Left ventricle myocardium superior (tissue), 1 donor: ENCODE measurements at places on chromosomes 2 and 18.
A peak's percentile ranks its signal among the peaks of the same experiment; 100 is the strongest.

GRCh38 chr18:59419386-59419785 is 60.3 kb upstream of the LMAN1 start:
- DNase-seq: no peak

DNA sequence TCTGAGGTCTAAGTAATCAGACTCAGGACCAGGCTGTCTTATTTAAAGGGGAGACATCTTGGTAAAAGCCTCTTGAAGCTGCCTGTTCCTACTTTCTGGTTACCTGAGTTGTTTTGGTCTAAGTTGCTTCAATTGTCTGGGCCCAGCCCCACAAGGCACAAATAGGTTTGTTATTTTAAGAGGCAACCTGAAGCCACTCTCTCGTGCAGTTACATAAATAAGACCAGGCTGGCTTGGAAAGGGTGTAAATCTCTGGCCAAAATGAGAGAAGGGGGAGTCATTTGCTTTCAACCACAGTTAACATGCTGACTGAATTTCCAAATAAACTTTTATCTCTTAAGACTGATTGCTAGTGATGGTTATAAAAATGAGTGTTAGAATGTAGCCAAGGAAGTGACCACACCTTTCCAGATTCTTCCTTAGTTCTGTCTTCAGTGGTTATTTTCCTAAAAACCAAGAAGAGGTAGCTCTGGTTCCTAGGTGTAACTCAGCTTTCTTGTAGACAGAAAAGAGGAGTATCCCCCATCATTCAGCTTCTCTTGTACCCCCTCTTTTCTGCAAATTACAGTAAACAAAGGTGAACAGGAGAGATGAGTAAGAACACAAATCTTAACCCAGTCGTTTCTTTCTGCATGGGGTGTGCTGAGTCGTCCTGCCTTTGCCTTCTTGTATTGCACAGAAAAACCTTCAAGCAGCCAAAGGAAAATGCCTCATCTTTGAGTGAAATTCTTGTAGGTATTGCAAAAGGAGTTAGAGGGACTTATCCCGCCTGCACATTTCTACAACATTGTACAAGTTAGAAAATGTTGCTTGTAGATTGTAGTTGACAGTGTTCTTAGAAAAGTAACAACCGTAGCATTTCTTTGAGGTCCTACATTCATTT is 161.5 kb upstream of the NT5C1B start:
- DNase-seq: no peak

DNA sequence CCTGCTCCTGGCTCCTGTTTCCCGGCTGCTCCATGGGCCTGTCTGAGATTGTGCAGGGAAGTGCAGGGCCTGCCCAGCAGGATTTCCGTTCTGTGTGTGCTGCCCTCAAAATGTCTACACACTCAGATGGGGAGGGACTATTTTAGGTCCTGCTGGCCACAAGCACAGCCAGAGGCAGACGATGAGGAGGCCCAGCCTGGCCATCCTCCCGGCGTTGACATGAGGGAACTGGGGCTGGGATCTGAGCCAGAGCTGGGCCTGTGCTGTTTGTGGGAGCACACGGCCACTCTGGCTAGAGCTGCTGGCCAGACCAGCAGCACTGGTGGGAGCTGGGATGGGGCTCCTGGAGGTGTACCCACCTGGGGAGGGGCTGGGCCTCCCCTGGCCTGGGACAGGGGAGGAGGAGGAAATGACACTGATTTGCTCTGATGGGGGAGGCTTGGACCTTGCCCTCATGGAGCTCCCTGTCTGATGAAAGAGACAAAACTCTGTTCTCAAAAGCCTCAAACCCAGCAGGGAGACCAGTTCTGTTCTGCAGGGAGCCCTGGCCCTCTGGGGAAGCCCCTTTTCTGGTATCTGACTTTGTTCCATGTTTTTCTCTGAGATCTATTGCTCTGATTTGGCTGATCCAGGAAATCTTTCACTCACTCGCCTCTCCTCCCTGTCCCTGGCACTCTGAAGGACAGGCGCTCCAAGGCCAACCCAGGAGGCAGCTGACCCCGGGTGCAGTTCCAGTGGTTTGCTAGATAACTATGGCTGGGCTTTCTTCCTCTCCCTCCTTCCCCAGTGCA is 161.8 kb downstream of the DYSF start:
- peak; percentile 96 for DNase-seq

DNA sequence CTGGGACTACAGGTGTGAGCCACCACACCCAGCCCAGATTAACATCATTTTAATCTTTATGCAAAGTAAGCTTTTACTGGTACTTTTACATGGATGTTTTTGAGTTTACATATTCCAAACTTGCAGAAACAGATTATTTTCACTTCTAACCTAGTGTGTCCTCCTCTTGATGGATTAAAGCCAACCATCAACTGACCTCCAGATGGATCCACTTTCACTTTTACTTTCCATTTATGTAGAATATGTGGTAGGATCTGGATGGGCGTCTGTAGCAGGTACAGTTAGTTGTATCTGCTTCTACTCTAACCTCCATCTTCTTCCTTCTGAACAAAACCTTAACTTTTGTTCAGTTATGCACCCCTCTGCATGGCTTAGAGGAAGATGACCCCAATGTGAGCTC is 264.1 kb downstream of the CDH20 start:
- DNase-seq: no peak

- DNase-seq: no peak
Measured at GRCh38 chr18:1585881-1586488, 681.3 kb downstream of the ADCYAP1 start.

DNA sequence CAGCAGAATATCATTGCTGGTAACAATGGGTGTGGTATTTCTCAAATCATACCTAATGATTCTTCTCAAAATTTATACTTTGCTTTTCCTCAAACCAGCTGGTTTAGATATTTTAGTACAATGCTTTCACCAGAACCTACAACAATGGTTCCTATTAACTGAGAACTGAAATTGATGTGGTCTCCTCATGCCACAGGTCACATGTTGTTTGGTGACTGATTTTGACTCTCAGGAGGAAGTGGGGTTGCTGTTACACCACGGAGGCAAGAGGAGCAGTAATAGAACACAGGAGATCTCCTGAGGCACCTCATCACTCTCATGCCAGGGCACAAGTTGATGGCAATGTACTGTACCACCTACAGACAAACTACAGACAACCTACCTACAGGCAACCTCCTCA is 3.0 kb upstream of the CEP68 start:
- no peak for DNase-seq

- no peak for DNase-seq
Measured at GRCh38 chr2:74291218-74291544, 52.0 kb downstream of the SLC4A5 start.

DNA sequence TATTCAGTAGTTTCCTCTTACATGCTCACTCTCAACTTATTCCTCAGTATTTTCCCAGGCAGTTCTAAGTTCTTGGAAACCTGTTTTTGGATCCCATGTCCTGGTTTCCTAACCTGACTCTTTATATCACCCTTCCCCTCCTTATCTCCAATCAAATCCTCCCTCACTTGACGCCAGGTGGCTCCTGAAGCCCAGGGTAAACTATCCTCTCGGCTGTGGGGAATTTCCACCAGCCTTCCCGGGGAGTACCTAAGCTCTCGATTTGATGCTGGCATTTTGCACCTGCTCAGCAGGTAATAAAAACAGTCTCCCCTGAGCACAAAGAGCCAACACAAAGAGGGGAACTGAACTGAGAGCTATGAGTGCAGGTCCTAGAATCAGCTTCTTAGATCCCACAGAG is 538.0 kb downstream of the SLC4A3 start:
- no peak for DNase-seq

GRCh38 chr18:76932026-76932819 is 109.9 kb downstream of the ZNF236 start:
- DNase-seq: peak; percentile 75

DNA sequence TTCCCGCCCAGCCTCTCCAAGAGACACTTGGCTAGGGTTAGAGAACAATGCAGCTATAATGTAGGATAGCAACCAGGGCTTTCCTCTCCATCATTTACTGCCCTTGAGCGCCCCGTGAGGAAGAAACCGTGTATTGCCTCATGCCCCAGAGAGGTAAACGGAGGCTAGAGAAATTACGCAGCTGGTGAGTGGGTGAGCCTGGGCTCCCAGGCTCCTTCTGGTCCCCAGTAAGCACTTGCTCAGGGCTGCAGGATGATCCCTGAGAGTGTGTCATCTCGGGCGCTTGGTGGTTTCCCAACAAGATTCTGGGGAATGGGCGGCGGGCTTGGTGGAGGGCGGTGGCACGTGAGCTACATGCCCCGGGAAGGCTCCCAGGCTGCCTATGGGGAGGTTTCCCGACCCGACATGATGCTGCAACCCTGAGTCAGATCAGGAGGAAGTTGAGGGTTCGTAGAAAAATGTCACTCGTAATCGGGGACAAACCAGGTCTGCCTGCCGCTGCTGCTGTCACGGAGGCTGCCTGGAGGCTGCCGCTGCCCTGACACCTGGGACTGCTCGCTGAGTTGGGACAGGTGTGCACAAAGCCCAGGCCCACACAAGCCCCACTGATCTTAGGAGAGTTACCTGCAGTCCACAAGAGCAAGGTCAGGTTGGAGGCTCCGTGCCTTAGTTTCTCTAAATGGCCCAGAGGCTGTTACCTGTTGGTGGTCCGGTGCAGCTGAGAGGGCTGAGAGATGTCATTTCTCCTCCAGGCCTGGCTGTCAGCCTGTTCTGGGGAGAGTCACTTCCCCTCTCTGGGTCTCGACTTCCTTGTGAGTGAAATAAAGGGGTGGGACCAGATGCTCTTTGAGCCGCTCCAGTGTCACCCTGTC is at the start of gene GPR55:
GPR55 (minus strand) TSS at position 773 of the 872 bp plus-strand sequence. CDS start 14,280 bp downstream, outside the sequence.
- no peak for DNase-seq

GRCh38 chr2:202039278-202040078 is 5.8 kb downstream of the FZD7 start:
- DNase-seq: no peak

DNA sequence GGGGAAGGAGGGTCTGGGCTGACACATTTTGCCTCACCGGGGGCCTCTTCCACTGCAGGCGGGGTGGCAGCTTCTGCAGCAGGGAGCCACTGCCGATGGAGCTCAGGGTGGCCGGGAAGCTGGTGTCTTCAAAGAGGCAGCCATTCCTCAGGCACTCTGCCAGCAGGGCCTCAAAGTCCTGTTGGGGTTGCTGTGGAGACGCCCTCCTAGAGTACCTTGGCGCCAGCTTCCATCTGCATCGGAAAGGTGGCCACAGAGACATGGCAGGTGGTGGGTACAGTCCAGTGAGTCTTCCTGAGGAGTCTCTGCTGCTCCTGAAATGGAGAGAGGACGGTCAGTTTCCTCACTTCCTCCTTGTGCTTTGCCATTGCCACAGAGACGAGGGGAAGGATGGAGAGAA is 12.1 kb downstream of the CAPN14 start:
- no peak for DNase-seq

GRCh38 chr2:189662669-189663226 is 1.5 kb downstream of the ASNSD1 start:
- no peak for DNase-seq

- no peak for DNase-seq
Measured at GRCh38 chr18:58792086-58792485, 72.6 kb upstream of the ZNF532 start.

GRCh38 chr18:56200381-56200911 is 437.9 kb downstream of the TXNL1 start:
- DNase-seq: no peak

- peak; percentile 93 for DNase-seq
Measured at GRCh38 chr2:210476194-210477128, at the start of gene LANCL1. LANCL1 (minus strand) TSS chr2:210476759; CDS start chr2:210476396, 363 bp downstream.

- DNase-seq: no peak
Measured at GRCh38 chr2:5339473-5339872, 352.7 kb upstream of the SOX11 start.

DNA sequence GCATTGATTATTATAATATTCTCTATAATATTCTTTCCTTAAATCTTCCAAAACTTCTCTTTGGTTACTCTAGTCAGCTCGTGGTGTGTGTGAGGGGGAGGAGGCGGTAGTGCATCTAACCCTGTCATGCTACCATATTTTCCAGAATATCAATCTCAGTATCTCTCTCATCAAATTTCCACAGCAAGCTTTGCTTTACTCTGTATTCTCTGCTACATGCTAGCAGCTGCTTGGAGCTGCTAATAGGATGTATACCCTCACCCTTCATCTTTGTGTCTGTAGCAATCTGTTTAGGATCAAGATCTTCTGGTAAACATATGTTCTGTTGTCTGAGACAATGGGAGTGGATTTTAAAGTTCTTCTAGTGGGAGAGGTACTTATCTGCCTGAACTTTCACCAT is 303.8 kb upstream of the KLHL14 start:
- DNase-seq: no peak

DNA sequence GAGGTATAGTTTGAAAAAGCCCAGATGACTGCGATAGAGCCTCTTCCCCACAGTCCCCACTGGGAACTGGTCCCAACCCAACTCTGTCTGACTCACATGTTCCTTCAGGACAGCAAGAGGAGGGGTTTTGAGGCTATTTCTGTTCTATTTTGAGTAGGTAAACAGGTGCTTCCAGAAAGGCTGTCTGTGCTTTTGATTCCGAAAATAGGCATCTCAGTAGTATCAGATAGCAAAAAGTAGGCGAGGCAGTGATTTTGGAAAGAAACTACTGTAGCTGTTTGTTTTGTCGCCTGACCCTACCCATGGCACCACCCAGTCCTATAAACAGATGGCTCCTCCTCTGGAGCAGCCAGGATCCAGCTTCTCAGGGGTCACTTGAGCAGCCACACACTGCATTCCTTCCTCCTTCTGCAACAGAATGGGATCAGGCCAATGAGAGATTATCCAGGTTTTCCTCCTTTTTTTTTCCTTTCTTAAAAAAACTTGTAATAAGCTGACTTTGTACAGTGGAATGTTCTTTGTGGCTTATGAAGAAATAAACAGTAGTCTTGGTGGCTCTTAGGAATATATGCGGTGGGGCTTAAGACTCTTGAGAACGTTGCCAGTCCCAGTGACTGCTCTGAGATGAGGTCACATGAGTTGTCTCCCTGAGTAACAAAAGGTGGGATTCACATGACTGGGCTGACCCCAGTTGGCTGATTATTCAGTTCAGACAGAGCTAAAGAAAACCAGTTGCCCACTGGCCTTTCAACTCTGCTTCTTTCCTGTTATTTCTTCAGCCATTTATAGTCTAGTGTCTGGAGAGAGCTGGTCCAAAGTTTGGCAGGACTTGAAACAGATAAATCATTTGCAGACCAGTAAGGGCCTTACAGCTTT is 98.6 kb downstream of the KCNS3 start:
- DNase-seq: no peak

DNA sequence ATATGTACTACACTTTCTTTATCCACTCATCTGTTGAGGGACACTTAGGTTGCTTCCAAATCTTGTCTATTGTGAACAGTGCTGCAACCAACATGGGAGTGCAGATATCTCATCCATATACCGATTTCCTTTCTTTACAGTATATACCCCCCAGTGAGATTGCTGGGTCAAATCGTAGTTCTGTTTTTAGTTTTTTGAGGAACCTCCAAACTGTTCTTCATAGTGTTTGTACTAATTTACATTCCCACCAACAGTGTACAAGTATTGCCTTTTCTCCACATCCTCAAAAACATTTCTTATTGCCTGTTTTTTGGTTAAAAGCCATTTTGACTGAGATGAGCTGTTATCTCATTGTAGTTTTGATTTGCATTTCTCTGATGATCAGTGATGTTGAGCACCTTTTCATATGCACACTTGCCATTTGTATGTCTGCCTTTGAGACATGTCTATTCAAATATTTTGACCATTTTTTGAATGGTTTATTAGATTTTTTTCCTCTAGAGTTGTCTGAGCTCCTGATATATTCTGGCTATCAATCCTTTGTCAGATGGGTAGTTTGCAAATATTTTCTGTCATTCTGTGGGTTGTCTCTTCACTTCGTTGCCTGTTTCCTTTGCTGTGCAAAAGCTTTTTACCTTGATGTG is 12.2 kb downstream of the PLEK start:
- DNase-seq: no peak

- DNase-seq: no peak
Measured at GRCh38 chr2:28004086-28004485, 113.6 kb downstream of the BABAM2 start.

- DNase-seq: no peak
Measured at GRCh38 chr18:57466307-57466706, 31.1 kb downstream of the ONECUT2 start.
